ENCODE measurements at places on chromosomes 2 and 18.
A peak's percentile ranks its signal among the peaks of the same experiment; 100 is the strongest.

DNA sequence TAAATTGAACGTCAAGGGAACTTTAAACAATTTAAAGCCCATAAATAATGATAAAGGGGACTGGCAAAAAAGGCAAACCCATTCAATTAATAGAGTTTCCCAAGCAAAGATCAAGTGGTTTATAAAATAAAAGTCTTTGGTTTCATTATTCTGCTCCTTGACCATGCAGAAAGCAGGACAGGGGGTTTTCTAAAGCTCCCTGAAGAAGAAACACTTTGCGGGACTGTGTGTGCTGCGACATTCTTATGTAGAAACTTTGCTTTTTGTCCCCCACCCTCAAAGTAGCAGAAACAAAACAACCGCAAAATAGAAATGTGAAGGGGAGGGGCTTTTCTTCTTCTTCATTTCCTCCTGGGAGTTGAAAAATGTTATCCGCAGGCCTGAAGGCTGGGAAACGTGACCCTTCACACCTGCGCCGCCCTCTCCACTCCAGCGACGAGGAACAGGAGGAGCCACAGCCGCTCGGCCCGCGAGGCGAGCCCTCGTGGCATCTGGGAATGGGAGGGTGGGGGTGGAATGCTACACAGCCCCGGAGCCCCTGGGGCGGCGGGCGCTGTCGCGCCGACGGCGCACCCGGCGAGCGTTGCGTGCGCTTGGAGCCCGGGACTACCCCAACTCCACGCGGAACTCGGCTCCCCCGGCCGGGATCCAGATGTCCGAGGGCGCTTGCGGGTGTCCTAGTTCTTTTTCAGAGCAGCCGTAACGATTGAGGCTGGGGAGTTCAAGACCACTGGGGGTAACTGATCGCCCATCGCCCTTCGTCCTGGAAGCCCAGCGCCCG is 4.3 kb upstream of the GBX2 start:
- DNase-seq = no peak

DNA sequence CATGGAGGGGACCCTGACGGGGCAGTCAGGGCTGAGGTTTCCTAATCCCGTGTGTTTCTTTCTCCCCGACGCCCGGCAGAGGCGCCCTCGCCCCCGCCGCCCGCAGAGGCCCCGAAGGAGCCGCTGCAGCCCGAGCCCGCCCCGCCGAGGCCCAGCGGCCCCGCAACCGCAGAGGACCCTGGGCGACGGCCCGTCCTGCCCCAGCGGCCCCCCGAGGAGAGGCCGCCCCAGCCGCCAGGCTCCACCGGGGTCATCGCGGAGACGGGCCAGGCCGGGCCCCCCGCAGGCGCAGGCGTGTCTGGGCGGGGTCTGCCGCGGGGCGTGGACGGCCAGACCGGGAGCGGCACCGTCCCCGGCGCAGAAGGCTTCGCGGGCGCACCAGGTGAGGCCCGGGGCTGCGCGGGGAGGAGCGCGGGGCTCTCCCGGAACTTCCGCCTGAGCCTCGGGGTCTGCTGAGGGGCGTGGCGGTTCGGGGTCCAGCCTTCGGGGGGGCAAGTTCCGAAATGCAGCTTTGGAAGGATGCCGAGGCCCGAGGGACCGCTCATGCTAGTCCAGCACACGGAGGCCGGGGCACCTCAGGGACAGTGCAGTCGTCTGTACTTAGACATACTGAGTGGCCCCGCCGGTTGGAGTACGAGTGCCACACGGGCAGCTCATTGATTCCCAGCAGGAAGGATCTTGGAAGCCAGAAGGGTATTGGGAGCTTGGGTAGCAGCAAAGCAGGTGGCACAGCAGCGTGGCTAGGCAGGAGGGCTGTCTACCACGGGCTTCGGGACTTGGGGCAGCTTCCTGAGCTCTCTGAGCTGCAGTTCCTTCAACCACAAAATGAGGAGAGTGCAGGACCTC is 60.1 kb downstream of the EMILIN2 start:
- peak; percentile 88 for DNase-seq

DNA sequence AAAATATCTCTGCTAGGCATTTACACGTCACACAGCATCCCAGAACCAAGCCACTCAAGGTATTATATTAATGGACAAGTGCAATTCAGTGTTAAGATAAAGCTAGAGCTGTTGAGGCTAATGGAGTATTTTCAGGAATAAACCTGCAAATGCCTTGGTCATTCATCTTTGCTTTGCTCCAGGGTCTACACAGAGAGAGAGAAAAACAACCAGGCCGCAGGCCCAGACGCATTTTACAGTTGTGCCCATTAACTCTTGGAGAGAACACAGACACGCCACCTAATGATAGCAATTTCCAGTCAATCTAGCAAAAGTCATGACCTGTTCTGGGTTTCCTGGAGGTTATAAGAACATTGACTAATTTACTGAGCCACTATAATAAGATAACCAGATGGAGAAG is 829.3 kb downstream of the LRRTM4 start:
- no peak for DNase-seq

GRCh38 chr2:64404002-64404731 is 49.8 kb upstream of the LGALSL start:
- DNase-seq = peak; percentile 87

- no peak for DNase-seq
Measured at GRCh38 chr2:44838116-44838790, 103.2 kb upstream of the SIX3 start.

GRCh38 chr2:70300771-70301343 is 1.0 kb downstream of the FAM136A start:
- no peak for DNase-seq

- DNase-seq = no peak
Measured at GRCh38 chr2:232232915-232233314, 145.6 kb upstream of the ALPP start.

- DNase-seq = no peak
Measured at GRCh38 chr2:170298115-170298514, 120.2 kb downstream of the MYO3B start.

DNA sequence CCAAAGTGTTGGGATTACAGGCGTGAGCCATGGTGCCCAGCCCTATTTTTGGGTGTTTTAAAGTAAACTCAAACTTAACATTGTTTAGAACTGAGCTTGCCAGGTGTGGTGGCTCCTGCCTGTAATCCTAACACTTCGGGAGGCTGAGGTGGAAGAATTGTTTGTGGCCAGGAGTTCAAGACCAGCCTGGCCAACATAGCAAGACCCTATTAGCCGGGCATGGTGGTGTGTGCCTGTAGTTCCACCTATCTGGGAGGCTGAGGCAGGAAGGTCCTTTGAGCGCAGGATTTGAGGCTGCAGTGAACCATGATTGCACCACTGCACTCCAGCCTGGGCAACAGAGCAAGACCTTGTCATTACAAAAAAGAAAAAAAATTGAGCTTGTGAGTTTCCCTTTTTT is 17.5 kb downstream of the SFTPB start:
- DNase-seq = no peak

DNA sequence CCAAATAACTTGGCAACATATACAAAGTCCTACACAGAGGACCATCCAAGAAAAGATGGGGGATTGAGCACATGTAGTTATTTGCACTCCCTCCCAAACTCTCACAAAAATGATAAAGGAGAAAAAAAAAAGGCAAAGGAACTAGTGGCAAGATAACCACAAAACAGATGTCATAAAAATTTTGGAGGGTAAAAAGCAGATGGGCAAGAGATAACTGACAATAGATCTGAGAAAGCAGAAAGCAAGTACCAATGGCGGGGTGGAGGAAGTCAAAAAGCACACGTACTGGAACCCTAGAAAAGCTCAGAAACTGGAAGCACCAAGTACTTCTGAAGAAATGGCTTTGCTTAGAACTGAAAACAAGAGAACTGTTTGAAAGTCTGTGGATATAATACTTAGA is 82.0 kb downstream of the WDPCP start:
- DNase-seq = no peak

DNA sequence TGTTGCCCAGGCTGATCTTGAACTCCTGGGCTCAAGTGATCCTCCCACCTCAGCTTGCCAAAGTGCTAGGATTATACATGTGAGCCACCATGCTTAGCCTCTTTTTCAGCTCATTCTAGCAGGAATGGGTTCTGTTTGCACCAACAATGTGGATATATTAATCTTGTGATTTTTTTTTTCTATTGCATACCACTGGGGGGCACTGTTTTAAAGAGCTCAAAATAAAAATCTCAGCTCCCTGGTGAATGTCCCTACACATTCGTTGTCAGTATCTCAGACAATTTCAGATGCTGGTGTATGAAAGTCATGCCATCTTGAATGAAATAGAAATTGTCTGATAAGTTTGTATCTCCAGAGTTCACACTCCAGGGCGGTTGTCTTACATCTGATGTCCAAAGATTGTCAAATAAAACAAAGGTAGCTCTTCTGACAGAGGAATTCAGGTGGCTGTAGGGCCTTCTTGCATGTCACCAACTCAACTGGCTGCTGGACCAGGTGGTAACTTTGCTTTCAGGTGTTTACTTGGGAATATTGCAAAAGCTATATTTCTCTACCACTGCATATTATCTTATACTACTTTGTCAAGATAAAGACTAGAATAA is 3.1 kb upstream of the MATN3 start:
- DNase-seq = peak; percentile 51

- DNase-seq = no peak
Measured at GRCh38 chr2:47272905-47273758, 118.0 kb upstream of the STPG4 start.

- no peak for DNase-seq
Measured at GRCh38 chr18:36534154-36534688, 236.7 kb downstream of the FHOD3 start.

DNA sequence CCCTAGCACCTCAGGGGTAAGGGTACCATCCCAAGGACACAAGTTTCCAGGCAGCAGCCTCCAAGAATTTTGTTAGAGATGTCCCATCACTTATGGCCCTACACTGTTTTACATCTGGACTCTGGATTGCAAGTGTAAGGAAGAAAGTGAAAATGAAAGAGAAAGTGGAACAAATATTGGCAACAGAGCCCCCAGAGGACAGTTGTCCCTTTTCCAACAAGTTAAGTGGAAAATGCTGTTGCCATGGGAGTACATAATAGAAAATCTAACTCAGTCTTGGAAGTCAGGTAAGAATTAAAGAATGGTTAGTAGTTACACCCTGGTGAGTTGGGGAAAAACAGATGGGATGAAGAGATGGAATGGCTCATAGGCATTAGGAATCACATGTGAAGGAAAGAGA is 50.6 kb downstream of the TTC21B start:
- no peak for DNase-seq

- no peak for DNase-seq
Measured at GRCh38 chr2:173523497-173523896, 168.8 kb downstream of the CDCA7 start.

DNA sequence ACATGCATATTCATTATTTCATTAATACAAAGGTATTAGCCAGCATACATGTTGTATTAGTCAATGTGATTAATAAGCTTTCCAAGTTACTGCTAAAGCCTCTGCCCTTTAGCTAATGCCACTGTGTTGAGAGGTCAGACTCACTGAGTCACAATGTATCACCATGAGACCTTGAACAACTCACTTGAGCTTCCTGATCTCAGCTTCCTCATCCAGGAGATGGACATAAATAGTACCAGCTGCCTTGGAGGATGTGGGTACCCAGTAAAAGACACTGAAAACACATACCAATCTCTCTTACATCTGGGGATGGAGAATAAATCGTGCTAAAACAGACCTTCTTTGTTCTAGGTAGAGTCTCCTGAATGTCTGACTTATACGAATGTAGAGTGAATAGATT is 224.6 kb downstream of the EPHA4 start:
- DNase-seq = no peak

GRCh38 chr18:57791911-57792310 is 11.2 kb downstream of the ATP8B1 start:
- no peak for DNase-seq

- no peak for DNase-seq
Measured at GRCh38 chr2:26318950-26319349, 27.0 kb upstream of the SELENOI start.

DNA sequence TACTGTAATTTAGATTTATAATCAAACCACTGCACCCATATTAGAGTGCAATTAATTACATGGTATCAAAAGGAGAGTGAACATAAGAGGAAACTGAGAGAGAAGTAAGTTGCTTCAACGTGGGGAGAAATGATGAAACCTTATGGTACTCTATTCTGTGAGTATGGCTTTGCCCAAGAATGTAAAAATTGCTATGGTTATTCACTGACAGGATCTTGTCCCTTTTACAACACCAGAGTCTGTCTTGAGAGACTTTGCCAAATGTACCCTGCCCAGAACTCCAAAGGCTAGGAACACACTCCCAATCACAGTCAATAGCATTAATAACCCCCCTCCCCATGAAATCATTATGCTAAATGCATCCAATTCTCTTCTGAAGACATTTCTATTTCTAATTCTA is 974.8 kb upstream of the POU3F3 start:
- DNase-seq = no peak

DNA sequence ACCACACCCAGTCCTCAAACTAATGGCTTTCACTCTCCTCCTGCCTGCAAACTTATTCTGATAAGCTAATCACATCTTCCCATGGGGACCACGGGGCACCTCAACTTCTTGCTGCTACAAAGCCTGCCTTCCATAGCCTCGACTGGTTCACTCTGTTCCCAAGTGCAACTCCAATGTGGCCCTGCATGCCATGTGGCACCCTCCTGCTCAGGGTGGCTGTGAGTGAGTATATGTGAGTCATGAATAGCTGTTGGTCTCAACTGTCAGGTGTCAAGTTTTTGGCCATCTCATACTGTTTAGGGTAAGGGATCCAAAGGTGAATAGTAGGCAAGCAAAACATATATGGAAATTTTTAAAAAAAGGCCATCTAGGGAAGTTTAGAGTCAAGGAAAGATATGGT is 276.1 kb upstream of the DCC start:
- no peak for DNase-seq

- DNase-seq = no peak
Measured at GRCh38 chr2:152355409-152355831, 20.4 kb downstream of the FMNL2 start.

GRCh38 chr2:128454980-128455720 is 136.5 kb upstream of the HS6ST1 start:
- no peak for DNase-seq

GRCh38 chr2:96157649-96158553 is 12.7 kb upstream of the DUSP2 start:
- no peak for DNase-seq

DNA sequence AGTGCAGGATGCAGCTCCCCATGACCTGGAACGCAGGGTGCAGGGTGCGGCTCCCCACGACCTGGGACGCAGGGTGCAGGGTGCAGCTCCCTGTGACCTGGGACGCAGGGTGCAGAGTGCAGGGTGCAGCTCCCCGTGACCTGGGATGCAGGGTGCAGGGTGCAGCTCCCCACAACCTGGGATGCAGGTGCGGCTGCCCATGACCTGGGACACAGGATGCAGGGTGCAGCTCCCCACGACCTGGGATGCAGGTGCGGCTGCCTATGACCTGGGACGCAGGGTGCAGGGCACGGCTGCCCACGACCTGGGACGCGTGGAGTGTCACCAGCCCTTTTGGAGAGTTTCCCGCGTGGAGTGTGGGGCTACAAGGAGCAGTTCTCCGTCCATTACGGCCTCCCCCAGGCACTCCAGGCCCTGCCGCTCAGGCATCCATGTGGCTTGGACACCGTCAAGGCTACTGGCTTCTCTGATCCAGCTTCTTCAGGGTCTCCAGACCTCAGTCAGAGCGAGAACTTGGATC is 38.7 kb downstream of the PXDN start:
- DNase-seq = no peak

All from iPS-NIHi11 (cell line).